ENCODE measurements at places on chromosomes 4 and X.
A peak's percentile ranks its signal among the peaks of the same experiment; 100 is the strongest.

DNA sequence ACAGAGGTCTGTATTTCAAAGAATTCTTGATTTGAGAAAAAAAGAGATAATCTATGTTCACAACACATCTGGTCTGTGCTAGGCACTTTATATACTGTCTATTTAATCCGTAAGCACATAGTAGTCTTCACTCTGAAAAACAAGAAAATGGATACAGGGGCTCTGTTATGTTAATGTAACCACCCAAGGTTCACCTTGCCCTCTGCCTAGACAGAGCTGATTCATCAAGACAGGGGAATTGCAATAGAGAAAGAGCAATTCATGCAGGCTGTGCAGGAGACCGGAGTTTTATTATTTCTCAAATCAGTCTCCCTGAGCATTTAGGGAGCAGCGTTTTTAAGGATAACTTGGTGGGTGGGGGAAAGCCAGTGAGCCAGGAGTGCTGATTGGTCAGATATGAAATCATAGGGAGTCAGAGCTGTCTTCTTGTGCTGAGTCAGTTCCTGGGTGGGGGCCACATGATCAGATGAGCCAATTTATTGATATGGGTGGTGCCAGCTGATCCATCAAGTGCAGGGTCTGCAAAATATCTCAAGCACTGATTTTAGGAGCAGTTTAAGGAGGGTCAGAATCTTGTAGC is 92.9 kb upstream of the TNIP3 start:
- no peak for DNase-seq

DNA sequence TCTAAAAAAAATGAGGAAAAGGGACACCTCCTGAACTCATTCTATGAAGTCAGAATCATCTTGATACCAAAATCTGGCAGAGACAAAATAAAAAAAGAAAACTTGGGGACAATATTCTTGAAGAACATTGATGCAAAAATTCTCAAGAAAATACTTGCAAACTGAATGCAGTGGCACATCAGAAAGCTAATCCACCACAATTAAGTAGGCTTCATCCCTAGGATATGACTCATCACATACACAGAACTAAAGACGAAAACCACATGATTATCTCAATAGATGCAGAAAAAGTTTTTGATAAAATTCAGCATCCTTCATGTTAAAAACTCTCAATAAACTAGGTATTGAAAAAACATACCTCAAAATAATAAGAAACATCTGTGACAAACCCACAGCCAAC is 98.3 kb downstream of the FAM47B start:
- DNase-seq, result no peak

DNA sequence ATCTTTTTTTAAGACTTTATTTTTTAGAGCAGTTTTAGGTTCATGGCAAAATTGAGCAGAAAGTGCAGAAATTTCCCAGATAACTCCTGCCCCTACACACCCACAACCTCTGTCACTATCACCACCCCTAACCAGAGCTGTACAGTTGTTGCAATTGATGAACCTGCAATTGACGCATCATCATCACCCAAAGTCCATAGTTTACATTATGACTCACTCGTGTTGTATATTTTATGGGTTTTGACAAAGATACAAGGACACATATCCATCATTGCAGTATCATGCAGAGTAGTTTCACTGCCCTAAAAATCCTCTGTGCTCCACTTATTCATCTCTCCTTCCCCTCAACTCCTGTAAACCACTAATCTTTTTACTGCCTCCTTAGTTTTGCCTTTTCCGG is 34.5 kb upstream of the WAS start:
- no peak for DNase-seq

DNA sequence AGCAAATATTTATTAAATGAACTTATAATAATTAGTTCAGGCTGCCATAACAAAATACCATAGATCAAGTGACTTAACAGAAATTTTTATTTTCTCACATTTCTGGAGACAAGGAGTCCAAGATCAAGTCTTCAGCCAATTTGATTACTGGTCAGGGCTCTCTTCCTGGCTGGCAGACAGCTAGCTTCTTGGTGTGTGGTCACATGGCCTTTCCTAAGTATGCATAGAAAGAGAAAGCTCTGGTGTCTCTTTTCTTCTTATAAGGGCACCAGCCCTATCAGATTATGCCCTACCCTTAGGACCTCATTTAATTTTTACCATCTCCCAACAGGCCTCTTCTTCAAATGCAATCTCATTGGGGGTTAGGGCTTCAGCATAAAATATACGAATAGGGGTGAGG is 438.5 kb upstream of the INTU start:
- no peak for DNase-seq

GRCh38 chrX:68832101-68832416 is 3.2 kb downstream of the EFNB1 start:
- peak; percentile 79 for DNase-seq

DNA sequence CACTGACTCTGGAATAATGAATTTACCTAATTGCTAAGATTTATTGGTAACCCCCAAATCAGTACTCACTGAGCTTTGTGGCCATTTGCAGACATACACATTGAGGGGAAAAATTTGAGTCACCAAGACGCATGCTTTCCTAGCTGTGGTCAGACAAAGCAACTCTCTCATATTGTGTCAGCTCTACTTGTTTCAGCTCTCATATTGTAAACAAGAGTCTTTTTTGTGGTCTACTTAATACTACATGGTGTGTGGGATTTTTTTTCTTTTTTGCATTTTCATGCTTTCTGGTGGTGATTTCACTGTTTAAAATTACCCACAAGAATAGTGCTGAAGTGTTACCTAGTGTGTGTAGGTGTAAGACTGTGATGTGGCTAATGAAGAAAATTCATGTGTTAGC is 428.2 kb upstream of the GALNT7 start:
- no peak for DNase-seq

All from fibroblast of pulmonary artery (primary cell).